ENCODE measurements at places on chromosomes 1 and 21.

DNA sequence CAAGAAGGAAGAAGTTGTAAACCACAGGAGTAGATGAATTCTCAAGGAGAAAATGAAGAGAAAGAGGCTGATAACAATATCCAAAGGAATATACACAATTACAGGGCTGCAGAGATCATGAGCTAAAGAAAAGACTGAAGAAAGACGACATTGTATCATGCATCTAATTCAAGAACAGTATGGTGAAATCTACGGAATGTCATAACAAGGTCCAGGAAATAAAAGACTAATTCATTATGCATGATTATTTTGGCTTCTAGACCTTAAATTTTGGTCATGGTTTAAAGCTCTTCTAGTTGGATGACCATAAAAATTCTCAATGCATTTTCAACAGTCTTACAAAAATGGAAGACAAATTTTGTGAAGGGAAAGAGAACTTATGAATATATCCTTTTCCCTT, 71.7 kb downstream of the SH3GLB1 start:
- no peak for DNase-seq

- DNase-seq, result no peak
These were observed 115.0 kb downstream of the BACH1 start for GRCh38 chr21:29413683-29414082.

DNA sequence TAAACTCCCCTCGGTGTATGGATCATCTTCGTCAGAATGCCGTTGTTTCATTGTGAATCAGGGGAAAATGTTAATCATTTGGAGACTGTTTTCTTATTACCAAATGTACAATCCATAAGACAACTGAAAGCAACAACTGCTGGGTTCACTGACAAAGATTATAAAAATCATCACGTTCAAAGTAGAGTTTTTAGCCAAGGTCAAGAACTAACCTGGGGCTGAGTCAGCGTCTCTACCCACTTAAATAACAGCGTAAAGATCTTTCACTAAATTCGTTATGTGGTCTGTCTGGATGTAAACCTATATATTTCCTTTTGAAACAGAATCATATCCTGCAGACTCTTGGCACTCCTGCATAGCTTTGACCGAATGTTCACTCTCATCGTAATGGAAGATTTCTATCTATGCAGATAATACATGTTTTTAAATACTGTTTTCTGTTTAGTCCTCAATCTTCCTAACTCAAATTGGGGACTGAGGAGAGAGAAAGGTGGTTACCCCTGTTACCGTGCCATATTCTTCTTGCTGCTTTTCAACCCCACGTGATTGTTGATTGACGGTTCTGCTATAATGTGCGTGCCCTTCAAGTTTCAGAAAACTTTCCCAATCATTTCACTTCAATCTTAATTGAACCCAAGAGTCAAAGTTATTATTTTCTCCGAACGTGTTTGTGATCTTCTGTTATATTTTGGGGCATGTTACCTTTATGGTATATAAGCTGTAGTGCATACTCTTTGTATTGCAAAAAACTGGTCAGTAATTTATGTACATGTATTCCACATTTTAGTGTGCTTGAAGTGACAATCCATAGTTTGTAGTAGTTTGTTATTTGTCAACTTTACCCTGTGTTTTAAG, 15.6 kb upstream of the NCMAP start:
- no peak for DNase-seq

GRCh38 chr1:227356620-227357146, 38.4 kb upstream of the CDC42BPA start:
- no peak for DNase-seq

- no peak for DNase-seq
These were observed 850.2 kb upstream of the ADAMTS5 start for GRCh38 chr21:27817074-27817473.

GRCh38 chr1:204344665-204345355, 14.9 kb downstream of the PLEKHA6 start:
- no peak for DNase-seq

- DNase-seq, result no peak
These were observed 33.2 kb downstream of the HSD3B2 start for GRCh38 chr1:119448127-119448511.

- DNase-seq, result no peak
These were observed 27.4 kb downstream of the QSOX1 start for GRCh38 chr1:180181996-180182642.

DNA sequence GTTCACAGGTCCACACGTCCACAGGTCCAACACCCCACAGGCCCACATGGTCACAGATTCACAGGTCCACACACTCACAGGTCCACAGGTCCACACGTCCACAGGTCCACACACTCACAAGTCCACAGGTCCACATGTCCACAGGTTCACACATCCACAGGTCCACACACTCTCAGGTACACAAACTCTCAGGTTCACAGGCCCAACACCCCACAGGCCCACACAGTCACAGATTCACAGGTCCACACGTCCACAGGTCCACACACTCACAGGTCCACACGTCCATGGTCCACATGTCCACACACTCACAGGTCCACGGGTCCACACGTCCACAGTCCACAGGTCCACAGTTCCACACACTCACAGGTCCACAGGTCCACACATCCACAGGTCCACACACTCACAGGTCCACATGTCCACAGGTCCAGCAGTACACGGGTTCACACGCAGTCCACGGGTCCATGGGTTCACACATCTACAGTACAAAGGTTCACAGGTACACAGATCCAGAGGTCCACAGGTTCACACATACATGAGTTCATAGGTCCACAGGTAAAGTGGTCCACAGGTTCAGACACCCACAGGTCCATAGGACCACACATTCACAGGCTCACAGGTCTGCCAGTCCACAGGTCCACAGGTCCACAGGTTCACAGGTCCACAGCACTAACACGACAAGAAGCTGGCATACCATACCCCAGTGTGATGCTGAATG, 39.3 kb upstream of the COL6A2 start:
- no peak for DNase-seq

DNA sequence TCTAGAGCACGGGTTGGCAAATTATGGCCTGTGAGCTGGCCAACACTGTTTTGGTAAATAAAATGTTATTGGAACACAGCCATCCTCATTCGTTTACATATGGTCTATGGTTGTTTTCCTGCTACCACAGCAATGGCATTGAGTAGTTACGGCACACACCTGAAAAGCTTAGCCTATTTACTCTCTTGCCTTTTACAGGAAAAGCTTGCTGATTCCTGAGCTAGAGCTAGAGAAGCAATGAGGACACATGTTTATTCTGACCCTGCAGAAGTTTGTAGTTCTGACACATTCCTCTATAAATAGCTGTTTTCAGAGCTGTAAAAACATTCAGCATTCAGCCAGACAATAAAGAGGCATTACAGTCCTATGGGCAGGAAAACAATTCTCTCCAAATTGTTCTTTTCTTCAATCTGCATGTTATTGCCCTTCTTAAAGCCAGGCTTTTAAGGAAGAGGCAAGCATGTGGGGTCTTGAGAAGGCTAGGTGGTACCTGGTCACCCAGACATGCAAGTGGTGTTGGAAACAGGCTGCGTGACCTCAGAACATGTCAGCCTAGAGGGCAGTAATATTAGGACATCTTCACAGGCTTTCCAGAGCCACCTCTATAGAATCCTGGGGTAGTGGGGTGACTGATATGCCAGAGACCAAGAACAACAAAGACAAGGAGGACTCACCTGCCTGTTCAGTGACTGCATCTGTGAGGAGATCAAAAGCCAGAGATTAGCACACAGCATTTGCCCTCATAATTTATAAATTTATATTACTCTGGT, 1.6 kb downstream of the FCRL2 start:
- DNase-seq, result no peak

DNA sequence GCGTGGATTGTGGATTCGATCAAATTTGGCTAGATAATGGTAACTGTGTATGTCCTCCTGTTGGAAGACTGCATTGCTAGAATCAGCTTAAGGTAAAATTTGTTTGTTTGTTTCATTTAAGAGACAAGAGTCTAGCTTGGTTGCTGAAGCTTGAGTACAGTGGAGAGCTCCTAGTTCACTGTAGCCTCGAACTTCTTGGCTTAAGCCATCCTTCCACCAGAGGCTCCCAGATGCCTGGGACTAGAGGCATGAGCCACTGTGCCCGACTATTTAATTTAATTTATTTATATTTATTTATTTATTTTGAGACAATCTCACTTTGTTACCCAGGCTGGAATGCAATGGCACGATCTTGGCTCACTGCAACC, 1.5 kb downstream of the PHACTR4 start:
- DNase-seq, result no peak

GRCh38 chr1:197618061-197618460, 157.2 kb downstream of the DENND1B start:
- DNase-seq, result no peak

GRCh38 chr1:230240446-230241086, 173.5 kb downstream of the GALNT2 start:
- no peak for DNase-seq

DNA sequence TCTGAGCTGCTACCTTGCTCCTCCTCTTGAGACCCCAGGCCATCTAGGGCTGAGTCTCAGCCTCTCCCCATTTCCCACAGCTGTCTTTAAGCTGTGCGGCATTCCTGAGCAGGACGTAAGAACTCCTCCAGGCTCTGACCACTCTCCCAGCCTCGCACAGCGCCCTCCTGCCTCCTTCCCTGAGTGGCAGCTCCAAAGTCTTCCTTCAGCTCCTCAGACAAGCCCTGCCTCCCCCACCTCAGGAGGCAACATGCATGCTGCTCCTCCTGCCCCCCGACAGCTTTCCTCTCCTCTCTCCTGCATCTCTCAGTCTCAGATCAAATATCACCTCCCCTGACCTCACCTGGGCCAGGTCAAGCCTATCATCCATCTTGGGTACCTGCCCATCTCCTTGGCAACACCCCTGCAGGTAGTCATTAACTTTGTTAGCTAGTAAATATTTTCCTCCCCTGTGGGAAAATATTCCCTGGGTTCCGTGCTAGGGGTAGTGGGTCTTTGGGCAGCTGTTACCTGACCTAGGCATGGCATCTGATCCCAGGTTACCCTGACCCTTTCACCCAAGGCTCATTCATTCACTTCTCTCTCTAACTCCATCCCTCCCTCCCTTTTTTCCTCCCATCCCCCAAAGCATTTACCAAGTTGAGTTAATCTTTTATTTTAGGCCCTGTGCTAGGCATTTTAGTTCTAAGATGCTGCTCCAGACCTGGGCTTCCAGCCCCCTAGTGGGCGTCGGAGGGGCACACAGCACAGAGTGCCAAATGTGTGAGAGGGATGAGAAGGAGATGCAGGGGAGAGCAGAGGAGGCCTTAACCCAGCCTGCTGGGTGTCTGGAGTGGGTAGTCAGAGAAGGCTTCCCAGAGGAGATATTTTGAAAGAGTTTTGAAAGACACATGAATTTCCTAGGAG, 419.9 kb downstream of the PTPRU start:
- DNase-seq, result no peak

DNA sequence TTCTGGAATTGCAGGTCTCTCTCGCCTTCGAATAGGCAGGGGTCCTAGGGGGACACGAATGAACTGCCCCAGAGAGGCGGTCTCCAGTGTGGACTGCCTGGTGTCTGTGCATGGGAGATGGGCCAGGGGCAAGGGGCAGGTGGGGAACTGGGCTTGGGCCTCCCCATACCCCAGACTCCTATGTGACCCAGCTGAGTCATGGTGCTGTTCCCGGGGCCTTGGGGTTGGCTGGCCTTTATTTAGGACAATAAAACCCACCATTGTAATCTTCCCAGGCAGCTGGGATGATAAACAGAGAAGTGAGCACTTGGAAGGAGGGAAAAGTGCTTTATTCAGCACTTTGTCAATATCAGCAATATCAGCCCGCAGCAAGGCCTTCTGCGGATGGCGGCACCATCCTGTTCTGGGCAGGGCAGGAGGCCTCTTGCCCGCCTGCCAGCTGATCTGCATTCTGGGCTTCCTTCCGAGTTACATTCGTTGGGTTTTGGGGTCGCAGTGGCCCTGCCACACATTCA, 209.0 kb upstream of the TMEM51 start:
- DNase-seq, result no peak

DNA sequence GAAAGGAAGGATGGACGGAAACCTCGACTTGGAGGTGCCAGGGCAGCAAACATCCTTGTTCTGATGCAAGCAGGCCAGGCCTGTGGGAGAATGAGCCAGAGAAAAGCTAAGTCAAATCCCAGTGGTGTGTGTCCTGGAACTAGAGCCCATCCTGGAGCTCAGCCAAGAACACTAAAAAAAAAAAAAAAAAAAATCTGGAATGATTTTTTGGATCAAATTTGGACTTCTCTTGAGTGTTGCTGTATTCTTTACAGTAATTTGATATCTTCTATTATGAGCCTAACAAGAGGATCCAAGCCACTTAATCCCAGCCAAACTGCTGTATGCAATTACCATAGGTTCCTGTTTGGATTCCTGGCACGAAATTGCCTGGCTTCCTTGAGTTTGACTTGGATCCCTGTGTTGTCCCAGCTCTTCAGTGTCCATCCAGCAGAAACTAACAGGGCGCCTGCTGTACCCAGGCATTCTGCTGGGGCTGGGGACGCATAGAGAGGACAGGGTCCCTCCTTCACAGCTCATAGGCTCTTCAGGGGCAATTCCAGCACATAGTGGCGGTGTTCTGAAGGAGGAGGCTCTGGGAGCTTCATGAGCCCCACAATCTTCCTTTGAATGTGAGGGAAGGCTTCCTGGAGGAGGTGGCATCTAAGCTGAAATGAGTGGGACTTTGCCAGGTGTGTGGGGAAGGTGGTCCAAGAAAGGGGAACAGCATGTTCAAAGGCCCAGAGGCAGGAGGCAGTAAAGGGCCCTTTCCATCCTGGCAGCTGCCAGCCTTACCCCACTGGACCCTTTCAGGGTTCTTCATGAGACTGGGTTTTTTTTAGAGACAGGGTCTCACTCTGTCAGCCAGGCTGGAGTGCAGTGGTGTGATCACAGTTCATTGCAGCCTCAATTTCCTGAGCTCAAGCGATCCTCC, 24.7 kb downstream of the EPHX1 start:
- no peak for DNase-seq

DNA sequence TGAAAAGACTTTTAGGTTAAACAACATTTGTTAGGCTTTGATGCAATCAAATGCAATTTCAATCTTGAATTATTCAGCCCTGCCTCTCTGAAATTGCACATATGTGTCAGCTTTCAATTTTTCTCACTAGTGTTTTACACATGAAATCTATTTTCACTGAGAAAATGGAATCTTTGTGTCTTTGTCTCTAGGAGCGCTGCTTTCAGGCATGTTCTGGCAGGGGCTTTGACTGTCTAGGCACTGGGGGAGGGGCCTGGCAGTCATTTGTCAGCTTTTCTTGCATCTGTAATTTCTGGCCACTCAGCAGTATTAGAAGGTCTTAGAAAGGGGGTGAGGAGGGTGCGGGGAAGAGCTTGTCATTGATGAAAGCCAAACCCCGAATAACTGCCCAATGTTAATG, 264.4 kb downstream of the PTPRC start:
- DNase-seq, result peak; percentile 2

- DNase-seq, result no peak
These were observed 1.2 kb upstream of the DHCR24 start for GRCh38 chr1:54888080-54888733.

All from frontal cortex (tissue), 4 donors.